ENCODE measurements at places on chromosomes 13 and 19.
A peak's percentile ranks its signal among the peaks of the same experiment; 100 is the strongest.

GRCh38 chr13:49421391-49421790 lies 22.5 kb downstream of the CAB39L start:
- no peak for DNase-seq

DNA sequence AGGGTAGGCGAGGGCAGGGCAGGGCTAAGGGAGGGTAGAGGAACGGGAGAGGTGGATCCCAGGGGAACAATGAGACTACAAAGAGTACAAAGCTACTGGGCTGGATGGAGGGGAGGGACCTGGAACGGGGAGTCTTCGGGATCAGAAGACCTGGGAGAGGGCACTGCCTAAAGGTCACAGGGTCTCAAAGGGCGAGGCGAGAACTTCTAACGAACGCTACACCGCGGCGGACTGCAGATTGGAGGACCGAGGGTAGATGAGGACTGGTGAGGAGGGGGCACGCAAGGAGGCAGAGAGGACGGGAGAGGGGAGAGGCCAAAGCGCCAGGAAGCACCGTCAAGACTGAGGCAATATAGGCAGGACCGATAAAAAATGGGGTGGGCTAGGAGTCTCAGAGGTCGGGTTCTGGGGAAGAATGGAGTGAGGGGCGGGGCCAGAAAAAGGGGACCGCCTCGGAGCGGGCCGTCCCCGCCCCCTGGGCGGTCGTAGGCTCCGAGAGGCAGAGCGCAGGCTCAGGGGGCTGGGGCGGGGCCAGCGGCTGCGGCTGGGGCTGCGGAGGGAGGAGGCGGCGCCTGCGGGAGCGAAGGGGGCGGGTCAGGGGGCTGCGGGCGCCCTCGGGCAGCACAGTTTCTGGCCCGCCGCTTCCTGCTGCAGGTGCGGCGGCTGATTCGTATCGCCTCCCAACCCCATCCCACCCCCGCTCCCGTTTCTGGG lies 1.3 kb upstream of the KCNC3 start:
- DNase-seq = peak; percentile 84

DNA sequence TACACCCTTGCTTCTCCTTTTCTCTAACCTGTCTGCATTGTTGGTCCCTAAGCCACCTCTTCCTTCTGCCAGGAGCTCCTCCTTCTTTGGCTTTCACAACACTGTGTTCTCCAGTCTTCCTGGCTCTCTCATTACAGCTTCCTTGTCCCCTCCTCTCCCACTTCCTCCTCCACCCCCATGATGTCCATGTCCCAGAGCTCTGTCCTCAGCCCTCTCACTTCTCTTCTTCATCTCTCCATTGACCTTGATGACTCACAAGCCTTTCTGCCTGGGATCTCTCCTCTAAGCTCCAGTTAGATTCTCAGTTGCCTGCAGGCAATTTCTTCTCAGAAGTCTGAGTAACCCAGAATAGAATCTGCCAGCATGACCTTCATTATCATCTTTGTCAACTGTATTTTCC lies 100.3 kb upstream of the WASF3 start:
- DNase-seq = no peak

DNA sequence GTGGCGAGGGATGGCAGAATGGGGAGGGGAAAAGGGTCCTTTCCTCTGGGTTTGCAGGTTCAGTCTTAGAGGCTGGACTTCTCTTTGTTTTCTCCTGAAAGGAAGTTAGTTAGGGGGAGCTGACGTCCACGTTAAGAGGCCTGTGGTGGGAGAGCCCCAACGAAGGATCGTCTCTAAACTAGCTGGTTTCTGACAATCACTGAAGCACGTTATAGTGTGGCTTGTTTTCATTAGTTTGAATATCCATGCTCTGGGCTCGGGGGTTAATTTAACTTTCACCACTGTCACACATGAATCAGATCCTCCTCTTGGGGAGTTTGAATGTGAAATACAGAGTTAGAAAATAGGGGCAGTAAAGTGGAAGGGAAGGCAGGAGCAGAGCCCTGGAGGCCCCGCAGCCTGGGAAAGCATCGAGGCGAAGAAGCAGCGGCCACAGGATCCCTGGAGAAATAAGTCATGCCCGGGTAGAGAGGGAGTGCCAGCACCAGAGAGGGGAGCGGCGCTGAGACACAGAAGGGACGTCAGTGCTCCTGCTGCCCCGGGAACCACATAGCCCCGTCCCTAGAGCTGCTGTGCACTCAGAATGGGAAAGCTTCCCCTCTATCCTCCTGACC lies 31.1 kb upstream of the AMER2 start:
- DNase-seq = no peak

DNA sequence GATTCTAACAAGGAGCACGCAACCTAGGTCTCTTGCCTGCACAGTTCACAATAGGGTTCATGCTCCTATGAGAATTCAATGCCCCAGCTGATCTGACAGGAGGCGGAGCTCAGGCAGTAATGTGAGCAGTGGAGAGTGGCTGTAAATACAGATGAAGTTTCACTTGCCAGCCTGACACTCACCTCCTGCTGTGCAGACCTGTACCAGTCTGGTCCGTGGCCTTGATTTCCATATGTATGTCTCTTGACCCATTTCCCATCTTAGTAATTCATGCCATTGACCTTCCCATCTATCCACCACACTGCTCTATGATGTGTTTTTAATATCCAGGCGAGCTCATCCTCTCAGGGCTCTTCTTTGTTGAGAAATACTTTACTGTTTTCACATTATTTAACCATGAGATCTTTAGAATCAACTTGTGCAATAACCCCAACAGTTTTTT lies 95.2 kb downstream of the LRCH1 start:
- DNase-seq = no peak

- DNase-seq = no peak
These were observed 2.3 kb downstream of the CLPTM1 start for GRCh38 chr19:44957526-44957925.

DNA sequence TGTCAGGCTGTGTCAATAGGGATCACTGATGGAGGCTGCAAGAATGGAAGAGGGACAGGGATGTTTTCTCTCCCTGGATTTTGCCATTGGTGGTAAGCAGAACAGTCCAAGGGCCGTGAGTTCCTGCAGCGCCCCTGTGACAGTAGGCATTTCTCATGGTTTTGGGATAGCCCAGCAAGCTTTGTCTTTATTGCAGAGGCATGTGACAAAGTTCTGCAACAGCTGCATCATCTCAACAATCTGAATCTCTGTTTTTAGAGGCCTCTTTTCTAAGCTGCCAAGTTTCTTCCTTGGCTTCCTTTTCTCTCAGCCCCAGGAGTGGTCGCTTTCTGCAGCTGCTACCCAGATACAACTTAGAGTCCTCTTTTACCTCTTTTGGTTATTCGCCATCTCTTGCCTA lies 95.7 kb upstream of the TSHZ3 start:
- DNase-seq = no peak

GRCh38 chr13:98173431-98174152 lies 3.5 kb downstream of the RNF113B start:
- no peak for DNase-seq

- DNase-seq = no peak
These were observed 11.6 kb downstream of the VSIG10L start for GRCh38 chr19:51330366-51330765.

DNA sequence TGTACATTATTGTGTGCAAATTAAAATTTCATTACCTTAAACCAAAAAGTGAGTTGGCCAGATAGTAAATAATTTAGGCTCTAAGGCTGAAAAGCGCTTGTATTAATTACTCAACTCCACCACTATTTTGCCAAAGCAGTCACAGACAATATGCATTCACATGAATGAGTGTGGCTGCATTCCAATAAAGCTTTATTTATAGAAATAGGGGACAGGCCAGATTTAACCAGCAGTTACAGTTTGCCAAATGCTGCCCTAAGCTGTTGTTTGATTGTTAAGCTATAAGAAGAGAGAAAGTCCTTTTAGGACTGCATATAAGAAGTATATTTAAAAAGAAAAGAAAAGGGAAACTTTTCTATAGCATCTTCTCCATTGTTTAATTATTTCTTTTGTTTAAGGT lies 342.6 kb downstream of the ITGBL1 start:
- DNase-seq = no peak

GRCh38 chr19:39052243-39052746 lies 19.9 kb upstream of the FBXO27 start:
- peak; percentile 57 for DNase-seq

DNA sequence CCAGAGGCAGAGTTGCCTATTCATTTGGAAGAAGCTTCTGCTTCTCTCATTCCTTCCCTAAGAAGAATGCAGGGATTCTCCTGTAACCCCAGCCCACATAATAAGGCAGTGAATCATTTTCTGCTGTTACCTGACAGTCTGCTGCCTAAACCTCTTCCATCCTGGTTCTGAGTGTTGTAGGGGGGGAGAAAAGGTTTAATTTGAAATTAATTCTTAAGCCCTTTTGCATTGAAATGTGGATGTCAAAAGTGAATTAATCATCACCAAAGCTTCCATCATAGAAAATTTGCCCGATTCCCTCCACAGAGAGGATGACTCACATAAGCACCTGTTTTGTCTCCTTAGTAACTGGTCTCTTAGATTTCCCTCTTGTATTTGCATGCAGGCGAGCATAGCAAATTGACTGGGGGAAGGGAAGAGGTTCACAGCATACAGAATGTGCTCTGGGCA lies 146.7 kb upstream of the FNDC3A start:
- peak; percentile 82 for DNase-seq

DNA sequence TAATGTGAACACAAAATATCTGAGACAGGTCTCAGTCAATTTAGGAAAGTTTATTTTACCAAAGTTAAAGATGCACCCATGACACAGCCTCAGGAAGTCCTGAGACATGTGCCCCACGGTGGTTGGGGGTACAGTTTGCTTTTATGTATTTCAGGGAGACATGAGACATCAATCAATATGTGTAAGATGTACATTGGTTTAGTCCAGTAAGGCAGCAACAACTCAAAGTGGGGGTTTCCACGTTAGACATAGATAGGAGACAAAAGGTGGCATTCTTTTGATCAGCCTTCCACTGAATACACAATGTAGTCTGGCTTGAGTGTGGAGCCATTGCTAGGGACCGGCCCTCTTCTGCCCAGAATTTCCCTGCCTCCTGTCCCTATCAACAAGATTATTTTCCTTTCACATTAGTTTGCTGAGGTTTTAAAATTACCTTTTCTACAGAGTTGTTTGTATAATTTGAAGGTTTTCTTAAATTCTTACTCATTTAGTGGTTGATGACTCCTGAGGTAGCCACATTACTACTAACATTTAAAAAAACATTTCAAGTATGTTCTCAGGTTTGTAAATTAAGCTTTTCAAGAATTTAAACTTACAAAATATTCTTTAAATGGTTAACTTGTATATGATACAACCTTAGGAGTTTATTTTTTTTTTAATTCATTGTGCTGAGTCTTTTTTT lies 33.2 kb downstream of the RNASEH2B start:
- DNase-seq = no peak

GRCh38 chr19:33868788-33869412 lies 72.2 kb downstream of the KCTD15 start:
- peak; percentile 36 for DNase-seq

DNA sequence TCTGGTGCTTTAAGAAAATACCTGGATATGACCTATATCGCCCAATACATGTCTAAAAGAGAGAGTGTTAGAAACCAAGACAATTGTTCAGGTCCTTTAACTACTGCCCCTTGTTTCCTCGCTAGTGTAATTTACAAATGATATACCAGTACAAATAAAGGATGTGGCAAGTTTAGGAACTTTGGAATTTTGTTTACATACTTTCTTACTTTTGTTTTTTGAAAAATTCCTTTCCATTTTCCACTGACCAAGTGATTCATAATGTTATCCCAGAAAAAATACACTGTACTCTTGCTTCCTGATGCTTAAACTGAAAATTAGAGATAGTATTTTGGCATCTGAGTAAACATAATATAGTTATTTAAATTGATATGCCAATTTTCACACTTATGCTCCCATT lies 96.8 kb upstream of the CSNK1A1L start:
- no peak for DNase-seq

GRCh38 chr19:31616031-31616430 lies 266.8 kb upstream of the TSHZ3 start:
- DNase-seq = no peak

DNA sequence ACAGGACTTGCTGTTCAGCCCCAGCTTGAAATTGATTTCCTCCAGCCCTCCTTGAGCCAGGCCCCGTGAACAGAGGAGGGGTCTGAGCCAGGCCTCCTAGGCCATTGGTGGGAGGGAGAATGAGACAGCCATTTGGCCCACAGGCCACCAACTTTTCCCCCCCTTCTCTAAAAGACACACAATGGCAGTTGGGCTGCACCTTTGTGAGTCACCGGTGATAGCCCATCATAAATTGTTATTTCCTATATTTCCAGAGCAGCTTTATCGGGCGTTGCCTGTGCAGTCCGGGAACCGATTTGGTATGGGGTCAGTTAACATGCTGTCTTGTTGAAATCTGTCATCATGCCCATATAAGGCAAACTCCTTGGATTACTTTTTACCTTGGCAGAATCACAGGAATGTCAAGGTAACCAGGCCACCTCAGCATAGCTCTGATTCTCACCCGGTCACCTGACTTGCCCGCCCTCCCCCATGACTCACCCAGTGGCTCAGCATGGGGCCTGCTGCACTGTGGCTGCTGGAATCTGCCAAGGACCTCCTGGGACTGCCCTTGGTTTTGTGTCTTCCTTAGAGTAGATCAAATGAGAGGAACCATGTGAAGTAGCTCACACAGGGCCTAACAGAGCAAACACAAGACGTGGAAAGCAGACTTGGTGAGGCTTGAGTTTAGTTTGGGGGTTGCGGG lies 36.1 kb downstream of the ACTN4 start:
- peak; percentile 94 for DNase-seq

DNA sequence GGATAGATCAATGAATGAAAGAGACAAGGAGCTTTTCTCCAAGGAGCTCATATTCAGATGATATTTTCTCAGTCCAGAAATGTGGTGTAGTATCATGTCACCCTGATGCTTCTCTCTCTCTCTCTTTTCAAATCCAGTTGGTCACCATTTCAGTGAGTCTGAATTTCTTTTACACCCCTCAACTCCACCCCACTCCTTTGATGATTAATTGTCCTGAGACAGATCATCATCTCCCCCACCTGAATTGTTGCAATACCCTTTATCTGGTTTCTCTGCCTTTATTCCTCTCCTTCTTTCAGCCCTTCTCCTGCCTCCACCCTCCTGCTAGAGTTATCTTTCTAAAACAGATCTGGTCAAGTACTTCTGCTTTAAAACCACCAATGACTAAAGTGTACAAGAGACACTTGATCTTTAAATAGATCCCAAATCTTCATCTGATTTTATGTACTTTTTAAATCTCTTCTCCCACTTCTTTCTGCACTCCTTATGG lies 299.8 kb downstream of the KLF5 start:
- peak; percentile 46 for DNase-seq

DNA sequence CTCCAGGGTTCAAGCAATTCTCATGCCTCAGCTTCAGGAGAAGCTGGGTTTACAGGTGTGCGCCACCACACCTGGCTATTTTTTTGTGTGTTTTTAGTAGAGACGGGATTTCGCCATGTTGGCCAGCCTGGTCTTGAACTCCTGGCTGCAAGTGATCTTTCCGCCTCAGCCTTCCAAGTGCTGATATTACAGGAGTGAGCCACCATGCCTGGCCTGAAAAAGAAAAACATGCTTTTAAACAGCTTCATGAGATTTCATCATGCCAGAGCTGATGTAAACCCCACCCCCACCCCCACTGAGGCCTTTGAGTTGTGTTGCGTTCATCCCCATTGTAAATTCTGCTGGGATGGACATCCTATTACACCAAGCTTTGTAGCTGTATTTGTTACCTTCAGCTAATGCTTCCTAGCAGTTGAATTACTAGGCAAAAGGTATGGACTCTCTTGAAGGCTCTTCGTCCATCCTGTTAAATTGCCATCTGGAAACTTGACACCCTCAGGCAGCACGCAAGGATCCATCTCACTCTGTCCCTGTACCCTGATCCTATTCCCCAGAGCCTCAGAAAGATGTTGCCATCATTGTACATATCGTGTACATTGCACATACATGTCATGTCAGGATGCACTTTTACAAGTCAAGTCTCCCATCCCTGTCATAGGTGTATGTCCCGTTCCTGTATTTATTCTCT lies 47.3 kb downstream of the NFIX start:
- no peak for DNase-seq

GRCh38 chr19:35959040-35959967 lies 23.1 kb downstream of the LRFN3 start:
- DNase-seq = peak; percentile 54
